ENCODE measurements at places on chromosomes 1 and 21.
A peak's percentile ranks its signal among the peaks of the same experiment; 100 is the strongest.

- no peak for DNase-seq
Measured at GRCh38 chr1:192476802-192477298, 98.7 kb upstream of the RGS1 start.

DNA sequence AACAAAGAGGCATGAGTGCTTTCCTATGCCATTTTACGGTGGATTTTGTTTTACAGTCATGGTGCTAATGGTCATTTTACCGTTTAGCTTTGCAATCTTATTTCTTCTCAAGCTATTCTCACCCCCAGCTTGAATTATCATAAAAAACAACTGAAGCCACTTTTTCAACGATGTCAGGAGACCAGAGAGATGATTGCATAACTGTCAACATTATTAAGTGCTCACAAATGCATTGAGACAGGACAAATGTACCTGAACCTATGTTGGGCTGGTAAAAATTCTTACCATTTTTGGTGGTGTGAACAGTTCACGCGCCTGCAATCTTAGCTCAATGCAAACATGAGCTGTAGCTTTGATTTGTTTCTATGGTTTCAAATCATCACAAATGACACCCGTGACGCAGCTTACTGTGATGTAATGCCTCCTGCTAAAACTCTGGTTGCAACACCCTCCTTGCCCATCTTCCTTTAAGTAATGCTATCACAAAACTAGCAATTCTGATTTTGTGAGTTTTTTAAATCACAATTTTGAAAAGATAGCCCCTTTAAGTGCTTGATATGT lies 104.4 kb downstream of the UCHL5 start:
- no peak for DNase-seq

DNA sequence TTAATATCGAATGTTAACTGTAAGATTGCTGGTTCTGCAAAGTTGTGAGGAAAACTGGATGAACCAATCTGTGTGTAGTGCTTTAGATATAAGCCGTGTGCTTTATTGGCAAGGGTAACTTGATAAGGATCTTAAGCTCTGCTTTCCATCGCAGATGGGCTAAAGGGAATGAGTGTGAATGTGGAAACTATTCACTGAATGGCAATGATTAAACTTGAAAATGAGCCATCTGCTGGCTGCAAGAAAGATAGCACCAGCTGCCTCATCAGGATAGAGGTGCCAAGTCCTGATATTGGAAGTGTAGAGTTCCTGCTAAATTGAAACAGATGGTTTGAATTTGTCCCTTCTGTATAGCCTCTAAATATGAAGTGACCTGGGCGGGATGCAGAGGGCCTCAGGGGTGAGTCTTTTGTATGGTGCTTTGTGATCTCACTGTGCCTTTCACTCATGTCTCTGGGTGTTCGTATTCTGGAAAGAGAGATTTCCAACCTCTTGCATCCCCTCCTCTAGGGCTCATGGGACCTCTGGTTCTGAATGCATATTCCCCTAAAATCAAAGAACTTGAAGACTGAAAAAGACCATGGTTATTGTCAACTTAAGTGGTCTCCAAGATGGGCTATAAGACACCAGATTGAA lies 9.2 kb downstream of the FCRL3 start:
- DNase-seq: no peak

DNA sequence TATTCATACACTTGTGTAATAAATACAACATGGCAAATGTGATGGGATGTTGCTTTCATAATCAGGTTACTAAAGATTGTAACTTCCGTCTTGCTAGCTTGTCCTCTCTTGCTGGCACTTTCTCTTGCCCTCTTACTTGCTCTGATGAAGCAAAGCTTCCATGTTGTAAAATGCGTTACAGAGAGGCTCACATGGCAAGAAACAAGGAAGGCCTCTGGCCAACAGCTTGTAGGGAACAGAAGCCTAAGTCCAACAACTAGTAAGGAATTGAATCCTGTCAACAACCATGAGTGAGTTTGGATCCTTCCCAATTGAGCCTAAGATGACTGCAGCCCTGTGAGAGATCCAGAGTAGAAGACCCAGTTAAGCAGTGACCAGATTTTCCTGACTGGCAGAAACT lies 15.4 kb downstream of the TMED5 start:
- DNase-seq: no peak

- DNase-seq: peak; percentile 44
Measured at GRCh38 chr1:163410073-163410999, 88.6 kb downstream of the NUF2 start.

DNA sequence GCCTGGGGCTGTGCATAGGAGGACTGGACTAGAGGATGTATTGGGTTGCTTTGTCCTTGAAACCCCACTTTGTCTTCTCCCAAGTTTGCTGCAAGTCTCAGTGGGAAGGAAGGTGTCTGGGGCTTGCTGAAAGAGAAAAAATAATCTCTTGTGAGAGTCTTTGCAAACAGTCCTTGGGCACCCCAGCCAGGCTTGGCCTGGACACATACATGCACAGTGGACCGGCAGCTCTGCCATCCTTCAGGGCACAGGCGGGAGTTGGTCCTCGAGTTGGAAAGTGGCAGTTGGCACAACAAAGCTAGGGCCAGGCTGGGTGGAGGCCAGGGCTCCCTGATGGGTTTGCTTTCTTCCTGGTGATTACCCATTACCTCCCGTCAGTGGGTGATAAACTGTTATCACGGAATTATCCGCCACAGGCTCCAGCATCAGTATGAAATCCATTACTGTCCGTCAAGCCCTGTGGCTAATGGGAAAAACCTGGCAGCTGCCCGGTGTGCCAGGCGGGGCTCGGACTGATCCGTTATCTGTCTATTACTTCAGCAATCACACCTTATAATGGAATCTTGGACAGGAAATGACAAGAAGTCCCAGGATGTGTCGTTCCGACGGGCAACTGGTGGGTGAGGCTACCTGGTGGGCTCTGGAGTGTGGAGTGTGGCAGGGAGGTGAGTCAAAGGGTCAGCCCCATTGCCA lies 265.7 kb downstream of the GRIK3 start:
- DNase-seq: no peak

- DNase-seq: no peak
Measured at GRCh38 chr1:39754026-39754570, 15.4 kb downstream of the PPIE start.

DNA sequence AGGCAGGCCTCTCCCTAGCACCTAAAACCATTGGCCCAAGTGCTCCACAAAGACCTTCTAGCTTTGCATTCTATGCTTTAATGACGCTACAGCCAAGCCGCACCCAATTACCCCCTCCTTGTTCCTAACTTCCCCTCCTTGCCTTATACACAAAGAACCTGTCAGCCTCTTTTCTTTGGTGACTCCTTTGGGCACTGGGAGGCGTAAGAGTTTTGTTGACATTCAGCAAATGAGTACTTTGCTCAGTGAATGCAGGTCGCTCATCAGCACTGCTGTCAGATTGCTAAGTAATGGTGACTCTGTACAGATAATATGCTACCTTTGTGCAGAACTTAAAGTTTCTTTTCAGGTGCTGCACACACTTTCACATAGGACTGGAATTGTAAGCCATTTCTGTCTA lies 187.6 kb upstream of the FAM78B start:
- DNase-seq: no peak

GRCh38 chr1:31036749-31037500 lies 28.6 kb downstream of the PUM1 start:
- DNase-seq: no peak

DNA sequence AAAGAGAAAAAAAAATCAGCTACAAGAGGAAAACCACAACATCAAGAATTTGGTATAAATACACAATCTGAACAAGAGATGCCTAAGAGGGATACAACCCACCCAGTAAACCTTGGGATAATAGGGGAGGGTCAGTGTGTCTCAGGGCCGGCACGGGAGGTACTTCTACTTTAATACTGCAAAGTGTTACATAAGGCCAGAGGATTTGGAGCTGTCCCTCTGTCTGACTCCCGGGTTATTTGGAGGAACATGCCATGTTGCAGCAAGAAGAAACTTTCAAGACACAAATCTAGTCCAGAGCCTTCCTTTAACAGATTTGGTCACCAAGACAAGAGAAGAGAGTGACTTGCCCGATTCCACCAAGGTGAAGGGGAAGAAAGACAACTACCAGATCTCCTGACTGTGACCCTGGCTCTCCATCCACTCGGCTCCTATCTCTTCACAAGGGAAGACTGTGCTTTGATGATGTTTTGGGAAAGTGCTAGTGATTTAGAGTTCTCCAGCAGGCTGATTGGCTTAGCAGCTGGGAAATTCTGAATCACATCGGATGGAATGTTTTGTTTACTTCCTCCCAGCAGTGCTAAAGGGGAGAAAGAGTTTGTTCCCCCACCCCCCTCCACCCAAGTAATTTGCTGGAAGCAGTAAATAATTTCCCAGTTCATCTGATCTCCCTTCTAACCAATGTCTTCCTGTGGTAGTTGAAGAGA lies 29.3 kb downstream of the SGIP1 start:
- no peak for DNase-seq

- DNase-seq: no peak
Measured at GRCh38 chr1:28173151-28173979, 3.1 kb downstream of the PTAFR start.

GRCh38 chr1:91604632-91605031 lies 104.0 kb downstream of the CDC7 start:
- no peak for DNase-seq

DNA sequence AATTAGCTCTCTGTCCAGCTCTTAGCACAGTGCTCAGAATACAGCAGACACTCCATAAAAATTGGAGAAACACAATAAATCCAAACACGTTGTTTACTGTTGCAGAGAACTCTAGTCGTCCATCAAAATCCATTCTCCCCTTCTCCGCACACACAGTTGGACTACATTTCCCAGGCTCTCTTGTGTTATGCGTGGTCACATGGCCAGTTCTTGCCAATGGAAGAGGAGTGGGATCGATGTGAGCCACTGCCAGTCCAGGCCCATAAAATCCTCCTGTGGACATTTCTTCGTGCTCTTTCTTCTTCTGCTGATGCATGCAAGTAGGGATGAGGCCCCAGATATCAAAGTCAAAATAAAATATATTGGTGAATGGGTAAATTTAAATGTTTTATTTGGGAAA lies 114.3 kb upstream of the FMN2 start:
- DNase-seq: no peak

DNA sequence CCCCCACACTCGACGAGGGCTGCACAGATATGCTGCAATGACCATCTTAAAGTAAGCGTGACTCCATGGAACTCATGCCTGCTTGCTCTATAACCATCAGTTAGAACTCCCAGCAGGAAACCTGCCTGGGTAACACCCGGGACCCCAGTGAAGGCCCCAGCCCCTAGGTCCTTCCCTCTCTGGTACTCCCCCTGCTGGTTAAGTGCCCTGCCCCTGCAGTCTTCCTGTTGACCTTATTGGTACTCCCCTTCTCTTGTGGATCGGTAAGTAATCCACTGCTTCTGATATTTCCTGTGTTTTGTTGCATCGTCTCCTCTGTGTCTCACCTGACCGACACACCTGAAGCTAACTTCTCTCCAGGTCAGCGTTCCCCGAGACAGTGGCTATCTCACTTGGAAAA lies 104.8 kb upstream of the COG2 start:
- no peak for DNase-seq

DNA sequence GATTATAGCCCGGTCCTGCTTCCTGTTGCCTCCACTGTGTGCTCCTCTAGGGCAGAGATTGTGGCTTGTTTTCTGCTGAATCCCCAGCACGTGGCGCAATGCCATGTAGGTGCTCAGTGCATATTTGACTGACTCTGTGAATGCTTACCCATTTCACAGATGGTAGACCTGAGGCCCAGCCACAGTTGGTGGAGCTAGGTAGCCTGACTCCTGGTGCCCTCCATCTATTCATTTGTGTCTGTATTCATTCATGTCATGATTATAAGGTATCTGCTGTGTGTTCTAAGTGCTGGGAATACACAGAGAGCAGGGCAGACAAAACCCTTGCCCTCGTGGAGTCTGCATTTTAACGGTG lies 22.5 kb downstream of the TNFRSF1B start:
- DNase-seq: no peak

GRCh38 chr1:173409613-173410012 lies 67.5 kb upstream of the PRDX6 start:
- DNase-seq: no peak

- DNase-seq: no peak
Measured at GRCh38 chr1:224594360-224594759, 21.8 kb upstream of the CNIH3 start.

- no peak for DNase-seq
Measured at GRCh38 chr1:13675151-13675651, 24.8 kb upstream of the PRDM2 start.

All from NCI-H1417 treated with DMSO at 0.1 percent for 48 hours (cell line).